ENCODE measurements at places on chromosomes 2 and 18. TPM values are rescaled to one million over a fixed set of nuclear protein-coding genes. Genes with fewer than 3 reads are reported as not detected.

DNA sequence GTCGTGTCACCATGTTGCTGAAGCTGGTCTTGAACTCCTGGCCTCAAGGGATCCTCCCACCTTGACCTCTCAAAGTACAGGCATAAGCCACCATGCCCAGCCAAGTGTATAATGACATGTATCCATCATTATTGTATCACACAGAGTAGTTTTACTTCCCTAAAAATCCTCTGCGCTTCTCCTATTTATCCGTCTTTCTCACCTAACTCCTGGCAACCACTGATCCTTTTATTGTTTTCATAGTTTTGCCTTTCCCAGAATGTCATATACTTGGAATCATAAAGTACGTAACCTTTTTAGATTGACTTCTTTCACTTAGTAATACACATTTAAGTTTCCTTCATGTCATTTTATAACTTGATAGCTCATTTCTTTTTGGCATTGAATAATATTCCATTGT, 51.0 kb downstream of the ZC3H15 start:
- DNase-seq = no peak

GRCh38 chr2:53913721-53914120, 54.0 kb upstream of the GPR75 start:
- no peak for DNase-seq

DNA sequence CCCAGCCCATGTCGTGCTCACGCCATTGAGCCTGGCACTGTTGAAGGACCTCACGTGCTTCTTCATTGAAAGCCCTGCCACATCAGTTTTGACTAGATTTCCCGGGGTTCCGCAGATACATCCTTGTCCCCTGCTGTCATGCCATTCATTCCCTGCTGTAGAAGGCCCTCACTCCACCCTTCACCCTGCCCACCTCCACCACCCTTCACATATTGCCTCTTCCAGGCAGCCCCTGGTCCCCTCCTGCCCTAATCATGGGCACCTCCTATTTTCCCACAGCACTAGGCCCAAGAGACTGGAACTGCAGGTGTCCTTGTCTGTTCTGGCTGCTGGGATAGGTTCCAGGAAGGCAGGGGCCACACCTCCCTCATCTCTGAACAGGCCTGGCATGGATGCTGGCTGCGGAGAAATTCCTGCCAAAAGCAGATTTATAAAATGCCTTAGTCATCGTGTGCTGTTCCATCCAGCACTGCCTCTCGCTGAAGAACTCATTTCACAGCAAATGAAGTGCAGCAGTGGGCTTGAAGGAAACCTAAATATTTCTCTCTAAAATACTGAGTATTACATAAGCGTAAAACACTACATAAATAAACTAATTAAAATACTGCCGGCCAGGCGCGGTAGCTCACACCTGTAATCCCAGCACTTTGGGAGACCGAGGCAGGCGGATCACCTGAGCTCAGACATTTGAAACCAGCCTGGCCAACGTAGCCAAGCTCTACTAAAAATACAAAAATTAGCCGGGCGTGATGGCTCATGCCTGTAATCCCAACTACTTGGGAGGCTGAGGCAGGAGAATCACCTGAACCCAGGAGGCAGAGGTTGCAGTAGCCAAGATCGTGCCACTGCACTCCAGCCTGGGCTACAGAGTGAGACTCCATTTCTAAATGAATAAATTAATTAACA, 38.4 kb downstream of the EIF4E2 start:
- no peak for DNase-seq

DNA sequence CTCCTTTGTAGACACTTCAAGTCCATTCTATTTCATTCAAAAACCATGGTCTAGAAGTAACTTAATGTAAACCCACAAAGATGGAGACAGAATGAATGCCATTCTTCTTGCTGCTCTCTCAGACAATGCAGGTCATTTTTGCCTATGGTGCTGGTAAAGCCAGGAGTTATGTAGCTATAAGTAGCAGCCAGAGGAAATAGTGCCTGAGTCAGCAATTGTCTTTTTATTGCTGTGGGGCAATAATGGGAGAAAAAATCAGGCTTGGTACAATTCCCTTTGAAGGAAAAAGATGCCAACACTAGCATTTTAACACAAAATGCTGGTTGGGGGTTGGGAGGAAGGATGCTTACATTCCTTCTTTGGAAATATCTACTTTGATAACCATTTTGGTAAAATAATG, 43.5 kb downstream of the SCN1A start:
- DNase-seq = no peak

DNA sequence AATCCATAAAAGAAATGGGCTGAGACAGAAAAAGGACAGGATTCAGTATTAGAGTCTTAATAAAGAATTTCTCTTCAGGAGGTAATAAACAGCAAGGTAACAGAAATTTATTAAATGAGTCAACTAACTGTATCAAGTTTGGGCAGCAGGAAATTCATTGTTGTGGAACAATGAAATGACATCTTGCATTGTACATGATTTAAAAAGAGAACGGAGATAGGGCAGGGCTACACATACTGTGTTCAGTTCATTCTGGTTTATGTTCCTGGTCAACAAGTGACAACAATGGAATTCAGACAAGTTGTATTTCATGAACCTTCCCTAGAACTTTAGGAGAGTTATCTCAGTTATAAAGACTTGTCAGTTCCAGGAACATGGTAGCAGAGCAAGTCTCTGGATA, 961.3 kb downstream of the SOCS6 start:
- no peak for DNase-seq

DNA sequence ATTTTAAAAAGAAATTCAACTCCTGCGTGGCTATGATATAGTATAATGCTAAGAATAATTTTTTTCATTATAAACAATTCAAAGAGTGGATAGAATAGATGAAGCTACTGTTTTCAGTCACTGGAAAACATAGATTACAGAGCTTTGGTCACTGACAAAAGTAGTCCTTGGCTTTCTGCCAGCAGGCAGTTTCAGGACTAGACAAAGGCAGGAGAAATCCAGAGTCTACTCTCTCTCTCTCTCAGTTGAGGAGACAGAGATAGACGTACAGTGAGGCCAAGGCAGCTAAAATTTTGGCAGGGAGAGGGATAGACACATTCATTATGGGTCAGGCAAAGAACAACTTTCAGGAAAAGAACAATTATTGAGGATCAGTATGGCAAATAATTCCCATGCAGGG, 491.4 kb upstream of the CRIM1 start:
- DNase-seq = no peak

- DNase-seq = no peak
Measured at GRCh38 chr2:101064868-101065549, 62.9 kb downstream of the RPL31 start.

GRCh38 chr18:1045658-1046057, 141.0 kb downstream of the ADCYAP1 start:
- no peak for DNase-seq

- DNase-seq = no peak
Measured at GRCh38 chr2:11416931-11417330, 49.0 kb downstream of the E2F6 start.

GRCh38 chr2:232518844-232519243, 1.3 kb upstream of the PRSS56 start:
- DNase-seq = no peak

DNA sequence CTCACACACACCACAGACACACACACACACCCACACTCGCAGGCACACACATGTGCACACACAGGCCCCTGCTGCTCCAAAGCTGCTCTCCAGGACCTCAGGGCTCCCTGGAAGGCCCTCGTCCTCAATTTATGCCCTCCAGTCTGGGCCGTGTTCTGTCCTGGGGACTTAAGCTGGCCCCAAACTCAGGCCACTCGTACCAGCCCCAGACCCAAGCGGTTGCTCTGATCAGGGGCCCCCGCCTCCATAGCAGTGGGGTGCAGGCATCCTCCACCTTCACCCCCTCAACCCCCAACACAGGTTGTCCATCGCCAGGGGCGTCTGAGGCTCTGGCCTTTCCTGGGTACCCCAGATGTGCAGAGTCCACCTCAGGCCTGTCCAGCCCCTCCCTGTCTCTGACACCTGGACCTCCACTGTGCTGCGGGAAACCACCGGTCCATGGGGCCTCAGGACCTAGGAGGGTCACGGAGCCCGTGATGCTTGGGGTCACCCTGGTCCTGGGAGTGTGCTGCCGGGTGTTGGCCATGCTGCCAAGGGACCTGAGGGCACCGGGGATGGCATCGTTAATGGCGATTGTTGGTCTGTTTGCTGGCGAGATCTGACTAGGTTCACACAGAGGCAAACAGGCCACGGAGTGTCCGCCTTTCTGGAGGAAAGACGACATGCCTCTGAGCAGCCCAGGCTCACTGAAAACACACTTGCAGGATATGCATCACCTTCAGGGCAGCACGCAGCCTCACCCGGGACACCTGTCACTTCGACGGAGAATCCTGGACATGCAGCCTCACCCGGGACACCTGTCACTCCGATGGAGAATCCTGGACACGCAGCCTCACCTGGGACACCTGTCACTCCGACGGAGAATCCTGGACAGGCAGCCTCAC, 155.6 kb downstream of the NDUFA10 start:
- DNase-seq = no peak

- DNase-seq = no peak
Measured at GRCh38 chr2:50401772-50402653, 629.9 kb downstream of the NRXN1 start.

DNA sequence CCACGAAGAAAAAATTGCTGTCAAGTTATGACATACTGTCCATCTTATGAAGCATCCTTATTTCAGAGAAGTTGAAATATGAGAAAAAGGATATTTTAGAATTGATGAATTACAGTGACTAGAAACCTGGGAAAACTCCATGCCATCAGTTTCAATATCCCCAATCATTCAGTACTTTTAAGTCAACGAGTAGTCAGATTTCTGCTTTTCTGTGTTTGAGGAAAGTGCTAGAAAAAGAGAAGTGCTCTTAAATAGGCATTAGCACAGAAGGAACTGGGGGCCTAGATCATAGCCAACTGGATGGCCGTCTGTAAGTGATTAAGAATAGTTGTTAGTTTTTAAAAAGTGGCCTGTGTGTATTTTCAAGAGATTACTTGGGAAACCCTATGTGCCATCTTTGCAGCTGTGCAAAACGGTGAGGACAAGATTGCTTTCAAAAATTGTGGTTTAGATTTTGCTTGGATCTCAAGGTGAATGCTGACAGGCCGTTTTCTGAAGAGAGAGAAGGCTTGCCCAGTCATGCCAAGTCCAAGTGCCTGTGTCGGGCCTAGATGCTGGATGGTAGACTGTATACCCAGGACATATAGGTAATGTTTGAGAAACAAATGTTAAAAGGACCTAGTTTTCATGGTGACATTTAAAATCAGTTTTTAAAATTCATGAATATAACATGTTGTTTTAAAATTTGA, 5.1 kb downstream of the NEDD4L start:
- DNase-seq = no peak

Gene TRIM43
- not detected for total RNA-seq

- DNase-seq = no peak
Measured at GRCh38 chr2:27803046-27803445, 31.5 kb downstream of the MRPL33 start.

DNA sequence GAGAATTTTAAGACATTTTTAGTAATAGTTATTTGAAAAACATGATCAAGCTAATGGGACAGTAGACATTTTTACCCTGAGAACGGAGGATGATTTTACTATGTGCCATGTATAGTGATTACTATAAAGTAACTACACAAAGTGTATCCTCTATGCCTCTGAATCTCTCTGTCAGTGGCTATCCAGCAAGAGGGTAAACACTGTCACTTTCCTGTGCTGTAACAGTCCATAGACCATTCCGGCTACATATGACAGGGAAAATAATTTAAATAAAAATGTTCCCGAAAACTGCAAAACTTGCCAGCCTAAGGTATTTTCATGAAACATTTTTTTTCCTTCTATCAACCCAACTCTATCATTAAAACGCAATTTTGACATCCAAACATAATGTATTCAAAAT, 1632.2 kb upstream of the ACVR2A start:
- no peak for DNase-seq

Gene GALM
- total RNA-seq = 5.4 TPM

- no peak for DNase-seq
Measured at GRCh38 chr2:2773692-2774091, 442.6 kb upstream of the MYT1L start.

Gene ATP6V1C2
- 3.5 TPM for total RNA-seq

DNA sequence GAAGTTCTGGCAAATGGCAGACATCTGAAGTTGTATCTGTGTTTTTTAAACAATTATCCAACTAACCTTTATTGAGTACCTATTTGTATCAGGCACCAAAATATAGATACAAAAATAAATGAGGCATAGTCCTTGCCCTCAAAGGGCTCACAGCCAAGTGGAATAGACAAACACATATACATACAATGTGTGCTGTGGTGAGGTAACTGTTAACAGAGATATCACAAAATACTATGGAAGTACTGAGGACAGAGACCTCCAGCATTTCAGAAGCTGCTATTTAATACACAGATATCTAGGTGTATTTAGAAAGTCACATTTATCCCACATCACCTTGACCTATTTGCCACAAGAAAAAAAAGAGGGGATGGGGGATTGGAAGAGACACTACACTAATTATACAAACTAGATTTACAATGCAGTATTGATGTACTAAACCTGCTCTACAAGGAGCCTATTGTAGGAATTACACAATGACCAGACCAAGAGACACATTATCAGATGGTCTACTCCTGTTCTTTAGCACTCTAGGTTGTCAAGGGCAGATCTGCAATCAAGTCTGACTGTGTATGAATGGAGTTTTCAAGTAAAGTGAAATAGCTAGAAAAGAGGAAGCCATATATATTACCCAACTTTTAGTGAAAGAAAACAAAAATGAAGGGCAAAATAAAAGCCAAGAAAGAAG, 62.2 kb downstream of the SPIRE1 start:
- no peak for DNase-seq

Gene LRP2
- total RNA-seq = not detected
